Hematopoietic multipotent progenitor cell treated with erythropoietin and hydrocortisone succinate and interleukin-3 and kit ligand, for 4 days (in vitro differentiated cells): ENCODE measurements at places on chromosomes 5 and 9.

DNA sequence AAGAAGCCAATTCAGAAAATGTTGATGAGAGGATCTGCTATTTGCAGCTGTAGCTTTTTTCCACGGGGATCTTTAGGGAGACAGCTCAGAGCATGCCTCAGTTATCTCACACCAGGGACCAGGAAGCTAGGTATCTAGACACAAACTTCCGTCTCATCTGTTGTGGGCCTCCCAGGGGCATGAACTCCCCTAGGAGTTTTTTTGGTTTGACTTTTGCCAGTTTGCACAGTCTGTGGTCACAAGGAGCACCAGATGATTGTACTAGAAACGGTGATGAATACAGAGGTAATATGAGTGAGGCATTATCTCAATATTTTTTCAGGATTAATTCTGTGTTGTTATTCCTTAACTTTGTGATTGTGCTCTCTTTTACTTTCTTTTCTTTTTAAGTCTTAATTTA, 533.2 kb upstream of the SEMA6A start:
- no peak for DNase-seq

DNA sequence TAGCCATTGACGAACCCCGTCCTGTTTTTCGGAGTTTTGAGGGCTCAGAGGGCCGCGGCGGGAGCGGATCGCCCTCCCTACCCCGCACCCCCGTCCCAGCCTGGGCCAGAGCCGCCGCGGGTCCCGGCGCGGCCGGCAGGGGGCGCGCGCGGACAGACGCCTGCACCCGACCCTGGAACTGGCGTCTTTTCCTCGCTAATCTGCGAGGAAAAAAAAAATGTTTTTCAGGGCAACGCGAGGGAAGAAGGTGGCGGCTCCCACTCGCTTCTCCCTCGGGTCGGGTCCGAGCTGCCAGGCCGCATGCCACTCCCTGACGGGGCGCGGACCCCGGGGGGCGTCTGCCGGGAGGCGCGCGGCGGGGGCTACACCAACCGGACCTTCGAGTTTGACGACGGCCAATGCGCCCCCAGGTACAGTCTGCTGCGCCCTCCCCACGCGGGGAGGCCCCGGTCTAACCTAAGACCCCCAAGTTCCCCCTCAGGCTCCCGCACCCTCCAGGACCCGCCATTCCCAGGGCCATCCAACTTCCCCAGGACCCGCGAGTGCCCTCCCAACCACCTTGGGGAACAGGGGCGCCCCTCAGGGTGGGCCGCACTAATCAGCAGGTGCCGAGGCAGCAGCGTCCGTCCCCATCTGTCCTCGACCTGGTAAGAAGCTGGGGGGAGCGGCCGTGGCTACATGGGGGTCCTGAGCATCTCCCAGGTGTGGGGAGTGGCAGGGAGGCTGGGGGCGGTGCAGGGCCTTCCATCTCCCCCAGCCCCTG, at the start of gene KCNT1:
TSS of gene KCNT1 (plus strand) at position 227 of the 763 bp plus-strand sequence. CDS start at position 301, 74 bp downstream.
- peak; percentile 69 for DNase-seq

GRCh38 chr5:40224421-40224820, 455.3 kb upstream of the PTGER4 start:
- no peak for DNase-seq

- no peak for DNase-seq
These were observed 319.1 kb upstream of the RGMB start for GRCh38 chr5:98454407-98454806.

- no peak for DNase-seq
These were observed 518.3 kb downstream of the CTNND2 start for GRCh38 chr5:11385901-11386293.

DNA sequence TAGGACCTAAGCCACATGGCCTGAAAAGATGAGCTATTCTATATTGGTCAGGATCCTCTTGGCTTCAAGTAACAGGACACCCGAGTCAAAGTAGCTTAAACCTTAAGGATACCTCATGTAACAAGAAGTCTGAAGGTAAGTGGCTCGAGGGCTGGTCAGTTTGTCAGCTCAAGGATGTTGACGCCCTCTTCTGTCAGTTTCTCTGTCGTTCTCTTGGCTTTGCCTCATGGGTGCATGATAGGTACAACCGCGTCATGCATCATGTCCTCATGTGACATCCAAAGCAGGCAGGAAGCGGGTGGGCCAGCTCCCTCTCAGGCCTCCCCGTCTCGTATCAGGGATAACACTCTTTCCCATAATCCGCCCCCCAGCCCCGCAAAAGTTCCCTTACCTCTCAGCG, 22.1 kb upstream of the TCERG1 start:
- no peak for DNase-seq
